ENCODE measurements at places on chromosomes 2 and 18.

DNA sequence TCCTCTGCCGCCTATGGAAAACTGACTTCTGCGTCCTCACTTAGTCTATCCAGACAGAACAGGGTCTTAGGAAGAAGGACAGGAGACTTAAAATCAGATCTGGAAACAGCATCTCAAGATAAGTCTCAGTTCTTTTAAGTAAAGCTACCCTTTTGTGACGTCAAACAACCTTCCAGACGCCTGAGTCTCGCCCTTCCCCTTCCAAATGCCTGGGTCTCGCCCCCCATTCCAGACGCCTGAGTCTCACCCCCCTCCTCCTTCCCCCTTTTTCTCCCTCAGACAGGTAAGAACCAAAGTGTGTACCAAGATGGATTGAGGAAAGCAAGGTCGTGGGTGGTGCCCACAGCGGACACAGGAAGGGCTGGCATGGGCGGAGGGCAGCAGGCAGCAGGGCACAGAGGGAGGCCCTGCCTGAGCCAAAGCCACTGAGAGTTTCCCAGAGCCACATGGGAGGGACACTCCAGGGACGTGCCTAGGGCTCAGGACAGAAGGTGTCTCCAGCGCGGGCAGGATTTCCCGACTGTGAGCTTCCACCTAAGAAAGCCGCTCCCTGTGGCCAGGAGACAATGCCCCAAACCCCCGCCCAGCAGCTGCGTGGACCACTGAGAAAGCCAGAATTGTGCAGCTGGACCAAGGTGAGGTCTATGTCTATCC lies 51.3 kb downstream of the ANKMY1 start:
- no peak overlapping the region for H3K27ac ChIP-seq
- H3K27me3 ChIP-seq, result no peaks in the 10 kb centered on the region
- DNase-seq, result no peak

DNA sequence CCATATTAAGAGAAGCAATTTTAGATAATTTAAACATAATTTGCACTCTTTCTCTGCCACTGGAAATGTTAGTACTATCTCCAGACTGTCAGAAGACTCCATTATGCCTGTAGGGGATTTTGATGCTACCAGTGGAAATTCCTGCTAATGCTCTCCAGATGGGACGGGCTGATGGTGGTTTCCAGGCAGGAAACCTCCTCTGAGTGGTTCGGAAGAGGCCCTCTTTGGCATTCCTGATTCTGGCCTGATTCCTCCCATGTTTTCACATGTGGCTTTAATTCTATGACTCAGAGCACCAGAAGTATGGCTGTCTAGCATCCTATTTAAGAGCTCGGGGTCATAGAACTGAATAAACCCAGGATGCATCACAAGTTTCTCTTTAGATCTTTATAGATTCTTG lies 70.9 kb upstream of the ST6GAL2 start:
- no peaks in the 10 kb centered on the region for H3K36me3 ChIP-seq
- no peak overlapping the region for H3K4me3 ChIP-seq
- no peak overlapping the region for H3K27ac ChIP-seq
- H3K4me1 ChIP-seq, result no peaks in the 10 kb centered on the region
- no peak for DNase-seq

DNA sequence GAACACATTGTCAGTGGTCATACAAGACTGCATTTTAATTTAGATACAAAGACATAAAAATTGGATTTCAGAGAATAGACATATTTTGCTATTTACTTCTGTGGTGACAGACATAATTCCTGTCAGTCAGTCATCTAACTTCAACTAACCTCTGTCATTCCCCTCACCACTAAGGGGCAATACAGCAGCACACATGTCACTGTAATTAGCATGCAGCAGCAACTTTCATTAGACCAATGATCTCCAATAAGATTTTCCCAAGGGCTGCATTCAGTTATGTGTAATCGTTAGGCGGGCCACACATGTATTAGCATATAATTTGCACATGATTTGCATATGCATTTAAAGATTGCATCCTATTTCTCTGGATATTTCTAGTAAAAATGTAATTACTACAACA lies 624.5 kb downstream of the NR4A2 start:
- H3K4me1 ChIP-seq, result no peaks in the 10 kb centered on the region
- peak; percentile 19 for DNase-seq
- no peak overlapping the region for H3K27ac ChIP-seq
- no peak overlapping the region for H3K4me3 ChIP-seq

- no peak overlapping the region for H3K4me3 ChIP-seq
- DNase-seq, result no peak
- H3K27me3 ChIP-seq, result no peaks in the 10 kb centered on the region
- H3K4me1 ChIP-seq, result no peaks in the 10 kb centered on the region
These were observed 4.9 kb upstream of the STK11IP start for GRCh38 chr2:219592736-219593135.

Data from MCF 10A (cell line).